ENCODE measurements at places on chromosomes 5 and 9.

GRCh38 chr5:39333104-39333503 is 31.2 kb downstream of the C9 start:
- DNase-seq: no peak

DNA sequence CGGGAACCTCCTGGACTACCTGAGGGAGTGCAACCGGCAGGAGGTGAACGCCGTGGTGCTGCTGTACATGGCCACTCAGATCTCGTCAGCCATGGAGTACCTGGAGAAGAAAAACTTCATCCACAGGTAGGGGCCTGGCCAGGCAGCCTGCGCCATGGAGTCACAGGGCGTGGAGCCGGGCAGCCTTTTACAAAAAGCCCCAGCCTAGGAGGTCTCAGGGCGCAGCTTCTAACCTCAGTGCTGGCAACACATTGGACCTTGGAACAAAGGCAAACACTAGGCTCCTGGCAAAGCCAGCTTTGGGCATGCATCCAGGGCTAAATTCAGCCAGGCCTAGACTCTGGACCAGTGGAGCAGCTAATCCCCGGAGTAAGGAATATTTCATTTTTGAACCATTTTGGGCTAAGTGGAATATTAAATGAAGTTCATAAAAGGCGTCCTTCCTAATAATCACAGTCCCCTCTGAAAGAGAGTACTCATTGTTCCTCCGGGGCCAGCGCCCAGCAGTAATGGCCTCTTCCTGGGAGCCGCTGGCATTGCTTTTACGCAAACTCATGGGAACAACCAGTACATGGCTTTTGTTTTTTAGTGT is 23.6 kb downstream of the QRFP start:
- peak; percentile 85 for DNase-seq

GRCh38 chr9:116193636-116194035 is 40.0 kb downstream of the PAPPA start:
- no peak for DNase-seq

DNA sequence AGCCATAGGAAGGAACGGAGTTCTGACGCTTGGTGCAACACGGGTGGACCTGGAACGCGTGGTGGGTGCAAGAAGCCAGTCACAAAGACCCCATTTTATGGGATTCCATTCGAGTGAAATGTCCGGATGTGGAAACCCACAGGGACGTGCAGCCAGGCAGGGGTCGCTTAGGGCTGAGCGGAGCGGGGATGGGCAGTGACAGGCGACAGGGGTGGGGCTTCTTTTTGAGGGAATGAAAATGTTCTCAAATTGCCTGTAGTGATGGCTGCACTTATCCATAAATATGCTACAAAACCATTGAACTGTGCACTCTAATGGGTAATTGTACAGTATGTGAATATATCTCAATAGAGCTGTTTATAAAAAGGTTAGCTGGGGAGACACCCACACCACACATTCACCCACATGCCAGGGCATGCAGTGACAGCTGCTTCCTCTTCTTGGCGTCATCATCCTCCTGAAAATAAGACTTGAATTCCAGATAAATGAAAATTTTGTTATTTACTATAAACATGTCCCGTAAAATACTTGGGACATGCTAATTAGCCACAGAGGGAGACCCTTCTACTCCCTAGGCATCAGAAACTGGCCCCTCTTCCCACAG is 71.3 kb upstream of the OLFM1 start:
- DNase-seq: no peak

GRCh38 chr5:1907616-1908015 is 24.9 kb upstream of the IRX4 start:
- peak; percentile 16 for DNase-seq

DNA sequence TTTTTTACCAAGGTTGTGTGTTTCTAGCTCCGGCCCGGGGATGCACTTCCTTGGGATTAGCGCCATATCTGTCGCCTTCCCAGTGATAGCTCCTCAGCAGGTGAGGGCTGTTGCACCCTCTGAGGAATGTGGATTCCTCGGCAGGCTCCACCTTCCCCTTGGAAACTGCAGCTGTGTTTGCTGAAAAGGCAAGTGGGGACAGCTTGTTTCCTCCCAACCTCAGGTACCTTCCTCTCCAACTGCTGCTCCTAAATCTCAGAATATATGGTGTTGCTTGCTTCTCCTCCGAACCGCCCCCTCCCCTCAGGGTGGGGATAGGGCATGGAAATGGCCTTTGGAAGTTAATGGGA is 1.3 kb downstream of the SLC1A1 start:
- DNase-seq: no peak

DNA sequence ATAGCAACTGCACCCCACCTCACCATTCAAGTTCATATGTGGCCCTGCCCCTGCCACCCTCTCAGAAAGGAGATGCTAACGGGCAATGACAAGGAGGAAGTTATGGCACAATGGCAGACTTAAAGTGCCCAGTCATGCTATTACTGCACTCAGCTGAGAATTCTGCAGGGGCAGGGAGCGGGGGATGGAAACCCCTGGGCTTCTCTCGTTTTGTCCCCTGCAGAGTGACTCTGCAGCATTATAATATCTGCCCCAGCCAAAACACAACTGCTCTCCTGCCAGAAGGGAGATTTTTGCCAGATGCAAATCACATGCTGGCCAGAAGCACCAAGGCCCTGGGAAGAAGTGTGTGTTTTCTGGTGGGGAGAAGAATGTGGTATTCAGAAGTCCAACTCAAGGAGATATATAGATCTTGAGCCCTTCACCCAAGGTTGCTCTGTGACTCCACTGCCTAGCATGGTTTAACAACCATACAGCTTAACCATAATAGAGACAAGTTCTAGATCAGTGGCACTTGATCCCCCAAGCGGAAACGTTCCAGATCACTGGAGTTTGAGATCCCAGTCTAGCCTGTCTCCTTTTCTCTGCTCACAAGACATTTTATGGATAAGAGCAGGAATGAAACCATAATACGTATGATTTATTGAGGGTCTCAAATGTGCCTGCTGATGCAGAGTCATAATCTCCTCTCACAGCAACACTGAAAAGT is 207.0 kb upstream of the MAP3K1 start:
- DNase-seq: no peak

DNA sequence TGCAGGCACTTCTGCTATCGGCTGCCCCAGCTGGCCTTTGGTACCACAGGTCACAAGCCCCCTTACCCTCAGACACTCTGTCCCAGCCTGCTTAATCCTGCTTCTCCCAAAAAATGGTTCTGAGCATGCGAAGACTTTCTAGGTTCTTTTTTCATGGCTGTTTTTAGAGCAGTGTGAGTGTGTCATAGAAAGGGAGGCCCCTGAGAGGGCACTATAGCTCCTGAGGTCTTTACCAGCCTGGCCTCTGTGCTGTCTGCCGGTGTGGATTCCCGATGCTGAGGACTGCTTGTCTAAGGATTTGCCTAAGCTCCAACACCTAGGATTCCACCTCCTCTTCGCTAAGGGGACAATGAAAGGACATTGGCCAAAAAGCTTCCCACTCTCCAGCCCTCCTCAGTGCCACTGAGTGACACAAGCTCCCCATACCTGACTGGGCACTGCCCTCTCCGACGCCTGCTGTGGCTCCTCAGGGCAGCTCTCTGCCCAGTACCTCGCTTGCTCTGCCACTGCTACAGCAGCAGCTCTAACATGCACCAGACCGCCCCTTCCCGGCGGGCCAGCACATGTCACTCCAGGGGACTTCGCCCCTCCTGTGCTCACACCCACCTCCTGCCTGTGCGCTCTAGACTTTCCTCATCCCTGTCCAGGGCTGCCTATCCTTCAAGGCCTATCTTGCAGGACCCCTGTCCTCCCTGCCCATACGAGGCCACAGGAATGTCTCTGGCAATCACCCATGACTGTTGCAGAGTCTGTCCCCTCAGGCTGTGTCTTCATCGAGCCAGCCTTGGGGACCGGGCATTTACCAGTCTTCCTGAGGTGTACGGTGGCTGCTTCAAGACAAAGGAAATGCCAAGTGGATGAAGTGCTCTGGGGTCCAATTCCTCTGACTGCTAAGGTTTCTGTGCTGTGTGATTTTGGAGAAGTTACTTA is 21.0 kb downstream of the MACROH2A1 start:
- no peak for DNase-seq

GRCh38 chr9:114096866-114097612 is 2.1 kb downstream of the KIF12 start:
- DNase-seq: no peak

DNA sequence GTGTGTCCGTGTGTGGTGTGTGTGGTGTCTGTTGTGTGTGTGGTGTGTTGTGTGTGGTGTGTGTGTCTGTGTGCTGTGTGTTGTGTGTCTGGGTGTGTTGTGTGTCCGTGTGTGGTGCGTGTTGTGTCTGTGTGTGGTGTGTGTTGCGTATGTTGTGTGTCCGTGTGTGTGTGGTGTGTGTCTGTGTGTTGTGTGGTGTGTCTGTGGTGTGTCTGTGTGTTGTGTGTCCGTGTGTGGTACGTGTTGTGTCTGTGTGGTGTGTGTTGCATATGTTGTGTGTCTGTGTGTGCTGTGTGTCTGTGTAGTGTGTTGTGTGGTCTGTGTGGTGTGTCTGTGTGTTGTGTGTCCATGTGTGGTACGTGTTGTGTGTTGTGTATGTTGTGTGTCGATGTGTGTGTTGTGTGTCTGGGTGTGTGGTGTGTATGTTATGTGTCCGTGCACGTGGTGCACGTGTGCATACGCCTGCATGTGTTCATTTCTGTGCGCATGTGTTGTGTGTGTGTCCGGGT is 72.3 kb downstream of the KCNT1 start:
- DNase-seq: no peak

GRCh38 chr5:103358305-103358995 is 99.9 kb downstream of the MACIR start:
- no peak for DNase-seq

DNA sequence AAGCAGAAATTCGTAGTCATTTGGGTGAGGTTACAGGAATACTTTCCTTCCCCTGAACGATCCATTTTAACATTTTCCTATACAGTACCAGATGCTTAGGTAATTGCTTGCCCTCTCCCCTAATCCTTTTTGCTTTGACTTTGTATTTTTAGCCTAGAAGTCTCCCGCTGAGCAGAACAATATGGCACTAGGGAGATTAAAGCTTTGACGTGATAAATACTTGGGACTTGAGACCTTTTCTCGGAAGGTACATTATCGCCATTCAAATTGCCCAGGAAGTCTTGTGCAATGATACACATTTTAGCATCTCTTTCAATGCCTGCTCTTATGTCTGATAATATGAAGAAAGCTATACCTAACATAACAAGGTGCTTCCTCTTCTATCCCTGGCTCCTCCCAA is 22.9 kb upstream of the SPATA31C2 start:
- no peak for DNase-seq

DNA sequence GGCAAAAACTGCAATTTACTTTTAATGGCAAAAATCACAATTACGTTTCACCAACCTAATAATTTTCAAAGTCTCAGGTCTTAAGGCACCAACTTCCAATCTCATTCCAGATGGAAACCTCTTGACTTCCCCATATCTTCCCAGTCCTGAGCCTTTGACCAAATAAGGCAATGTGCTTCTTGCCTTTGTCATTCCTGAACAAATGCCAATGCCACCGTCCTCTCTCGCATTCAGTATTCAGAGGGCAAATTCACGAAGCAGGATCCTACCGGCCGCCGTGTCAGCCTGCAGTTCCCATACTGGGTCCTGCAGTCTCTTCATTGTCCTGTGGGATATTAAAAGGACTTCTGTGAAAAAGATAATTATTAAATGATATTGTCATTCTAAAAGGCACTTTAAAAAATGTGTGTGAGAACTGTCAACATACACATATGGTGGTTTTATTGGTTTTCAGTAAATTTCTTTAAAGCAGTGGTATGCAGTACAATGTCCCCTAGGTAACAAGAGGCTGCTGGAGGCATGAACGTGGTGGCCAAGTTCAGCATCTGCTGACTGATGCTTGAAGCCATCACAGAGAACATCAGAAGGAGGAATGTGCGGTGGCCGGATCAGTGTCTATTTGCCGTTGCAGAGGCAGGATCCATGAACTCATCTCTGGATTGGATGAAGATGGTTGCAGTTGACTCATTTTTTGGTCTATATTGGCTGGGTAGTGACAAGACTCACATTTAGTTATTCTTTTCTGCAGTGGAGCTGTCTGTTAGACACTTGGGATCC is 101.4 kb upstream of the IRX4 start:
- DNase-seq: no peak

DNA sequence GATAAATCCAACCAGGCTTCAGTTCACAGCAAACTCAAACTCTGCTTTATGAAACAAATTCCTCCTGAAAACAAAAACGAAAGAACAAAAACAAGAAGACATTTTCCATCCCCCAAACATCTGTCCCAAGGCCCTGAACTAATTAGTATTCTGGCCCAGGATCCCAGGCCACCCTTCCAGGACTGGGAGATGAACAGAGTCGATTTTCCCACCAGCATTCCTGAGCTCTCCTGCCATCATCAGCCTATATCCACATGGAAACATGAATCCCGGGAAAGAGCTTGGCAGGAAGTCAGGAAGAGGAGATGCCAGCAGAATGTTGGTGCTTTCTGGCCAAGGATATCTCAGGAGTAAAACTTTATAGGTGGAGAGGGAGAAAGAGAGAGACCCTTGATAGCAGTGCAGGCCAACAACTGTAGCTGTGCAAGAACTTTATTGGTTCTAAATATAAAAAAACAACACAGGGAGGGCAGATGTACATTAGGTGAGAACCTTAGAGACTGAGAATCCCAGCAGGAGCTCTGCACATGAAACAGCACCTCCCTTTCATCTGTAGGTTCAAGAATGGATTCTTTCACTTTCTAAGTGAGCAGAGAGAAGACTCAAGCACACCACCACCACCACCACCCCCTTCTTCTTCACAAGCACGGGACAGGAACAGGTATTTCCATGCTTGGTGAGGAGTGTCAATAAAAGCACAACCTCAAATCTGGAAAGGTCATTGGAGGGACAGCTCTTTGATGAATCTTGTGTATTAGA is 190.7 kb upstream of the TAS2R1 start:
- DNase-seq: no peak

GRCh38 chr9:99146574-99146973 is 41.7 kb downstream of the TGFBR1 start:
- no peak for DNase-seq

DNA sequence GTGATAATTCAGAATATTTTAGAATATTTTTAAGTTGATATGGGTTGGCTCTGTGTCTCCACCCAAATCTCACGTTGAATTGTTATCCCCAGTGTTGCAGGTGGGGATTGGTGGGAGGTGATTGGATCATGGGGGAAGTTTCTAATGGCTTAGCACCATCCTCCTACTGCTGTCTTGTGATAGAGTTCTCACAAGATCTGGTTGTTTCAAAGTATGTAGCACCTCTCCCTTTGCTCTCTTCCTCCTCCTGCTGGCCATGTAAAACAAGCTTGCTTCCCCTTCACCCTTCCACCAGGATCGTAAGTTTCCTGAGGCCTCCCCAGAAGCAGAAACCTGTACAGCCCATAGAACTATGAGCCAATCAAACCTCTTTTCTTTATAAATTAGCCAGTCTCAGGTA is 214.6 kb upstream of the C9orf72 start:
- no peak for DNase-seq
